Upper lobe of left lung (tissue), 6 donors: ENCODE measurements at places on chromosomes 7 and 10. TPM values are rescaled to one million over a fixed set of nuclear protein-coding genes. Genes with fewer than 3 reads are reported as not detected.

The NRG3 gene
- not detected for total RNA-seq

The FAM25G gene
- total RNA-seq: not detected

The HOXA9 gene
- total RNA-seq: not detected

The SPDYE1 gene
- total RNA-seq: not detected

The CROT gene
- total RNA-seq: 8.0 TPM

The MGAM2 gene
- 0.43 TPM for total RNA-seq

The MKX gene
- total RNA-seq: 1.2 TPM

The AQP1 gene
- 1,228 TPM for total RNA-seq

The PDK4 gene
- total RNA-seq: 111 TPM

The DMBT1 gene
- 38.8 TPM for total RNA-seq

The ACHE gene
- total RNA-seq: 1.3 TPM

The FAM237B gene
- not detected for total RNA-seq

The TSPAN13 gene
- total RNA-seq: 178 TPM

The MET gene
- total RNA-seq: 114 TPM

The CTAGE8 gene
- total RNA-seq: 1.8 TPM

The RFC2 gene
- total RNA-seq: 11.9 TPM

The PVRIG gene
- total RNA-seq: 5.3 TPM

The ZNF853 gene
- total RNA-seq: 3.1 TPM

The STOX1 gene
- total RNA-seq: 4.2 TPM

The TUBAL3 gene
- not detected for total RNA-seq

The SEC31B gene
- total RNA-seq: 19.6 TPM

The CAMK2B gene
- total RNA-seq: not detected

The CALY gene
- total RNA-seq: 7.4 TPM

The SPDYE11 gene
- not detected for total RNA-seq

The CSTF2T gene
- 14.4 TPM for total RNA-seq

The ATP6V0A4 gene
- total RNA-seq: 0.76 TPM

The SFRP5 gene
- total RNA-seq: 1.0 TPM

The TACC2 gene
- 688 TPM for total RNA-seq

The MRLN gene
- not detected for total RNA-seq

The CALHM1 gene
- not detected for total RNA-seq

The PPP1R9A gene
- 16.9 TPM for total RNA-seq

The COBL gene
- 27.0 TPM for total RNA-seq

The RARRES2 gene
- total RNA-seq: 200 TPM
